T47D (cell line): ENCODE measurements at places on chromosomes 11 and 22.

DNA sequence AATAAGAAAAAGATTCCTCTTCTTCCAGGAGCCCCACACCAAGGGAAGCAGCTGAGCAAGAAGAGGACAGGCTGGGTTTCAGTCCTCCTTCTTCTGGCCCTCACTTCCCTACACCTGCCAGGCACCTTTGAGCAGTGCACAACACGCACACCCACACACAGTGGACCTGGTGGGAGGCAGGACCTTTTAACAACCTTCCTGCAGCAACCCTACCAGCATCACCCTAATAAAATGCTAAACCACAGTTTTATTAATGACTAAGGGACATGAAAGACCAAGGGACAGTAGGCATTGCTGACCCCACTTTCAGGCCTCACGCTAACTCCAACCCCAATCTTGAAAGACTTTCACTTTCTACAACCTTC, 12.2 kb downstream of the ARAP1 start:
- DNase-seq, result no peak

DNA sequence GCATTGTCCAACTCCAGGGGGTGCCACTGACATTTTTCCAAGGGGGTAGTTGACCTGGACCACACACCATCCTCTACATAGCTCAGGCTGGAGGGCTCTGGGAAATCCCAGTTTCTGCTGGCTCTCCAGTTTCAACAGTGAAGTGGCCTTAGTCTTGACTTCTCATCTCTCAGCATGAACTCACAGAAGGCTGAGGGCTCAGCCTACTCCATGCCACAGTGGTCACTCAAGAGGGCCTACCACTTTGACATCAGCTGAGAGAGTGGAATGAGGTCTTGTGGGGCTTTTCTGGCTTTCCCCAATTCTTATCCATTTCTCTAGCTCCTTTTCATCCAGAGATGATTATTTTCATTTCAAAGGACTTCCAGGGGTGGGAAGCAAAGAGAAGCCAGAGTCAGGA, 7.4 kb downstream of the HTR3A start:
- DNase-seq, result no peak

DNA sequence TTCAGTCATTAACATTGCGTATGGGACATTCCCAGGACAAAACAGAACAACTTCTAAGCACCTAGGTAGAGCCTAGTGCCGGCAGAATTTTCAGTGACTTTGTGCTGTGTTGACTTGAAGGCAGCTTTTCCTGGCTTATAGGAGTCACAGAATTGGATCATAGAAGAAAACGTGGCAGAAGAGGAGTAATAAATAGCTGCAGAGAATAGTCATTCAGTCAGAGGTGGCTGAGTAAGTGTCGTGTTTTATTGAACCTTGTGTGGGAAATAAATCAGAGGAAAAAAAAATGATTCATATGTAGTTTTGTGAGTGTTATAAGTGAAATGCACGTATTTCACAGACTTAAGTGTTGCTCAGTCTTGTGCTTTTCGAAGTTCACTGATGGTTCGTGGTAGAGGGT, 2.1 kb downstream of the BARX2 start:
- no peak for DNase-seq

DNA sequence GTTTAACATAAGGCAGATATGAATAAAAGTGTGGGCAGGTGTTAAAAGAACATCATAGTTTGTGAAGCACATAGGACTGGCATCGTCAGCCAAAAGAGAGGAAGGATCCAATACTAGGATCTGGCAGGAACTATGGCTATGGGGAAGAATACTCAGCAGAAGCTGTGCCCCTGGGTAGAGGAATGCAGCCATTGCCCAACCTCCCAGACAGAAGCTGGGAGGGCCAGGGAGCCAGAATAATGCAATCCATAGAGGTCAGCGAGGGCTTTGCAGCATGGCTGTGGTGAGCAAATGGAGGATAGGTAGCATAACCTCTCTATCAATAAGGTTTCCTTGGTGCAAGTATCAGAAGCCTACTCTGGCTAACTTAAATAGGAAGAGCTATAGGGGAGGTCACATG, 11.7 kb upstream of the CSTF3 start:
- DNase-seq, result no peak

DNA sequence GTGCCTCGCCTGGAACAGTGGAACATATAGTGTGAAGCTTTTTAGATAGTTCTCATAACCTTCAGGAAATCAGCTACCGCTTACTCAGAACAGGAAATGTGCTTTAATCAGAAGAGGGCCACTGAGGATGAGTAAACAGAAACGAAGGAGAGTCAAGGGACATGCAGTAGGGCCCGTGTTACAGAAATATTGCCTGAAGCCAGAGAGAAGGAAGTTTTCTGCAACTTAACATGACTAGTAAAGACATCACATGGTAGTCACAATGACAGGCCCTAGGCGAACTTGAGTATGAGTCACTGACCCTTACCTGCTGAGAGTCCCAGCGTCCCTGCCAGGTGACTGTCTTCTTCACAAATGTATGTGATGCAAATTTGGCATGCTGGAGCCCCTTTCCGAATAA, 39.4 kb downstream of the CARD18 start:
- no peak for DNase-seq

- DNase-seq, result peak; percentile 65
Observed at GRCh38 chr11:83521647-83522596, 235.8 kb upstream of the CCDC90B start.

DNA sequence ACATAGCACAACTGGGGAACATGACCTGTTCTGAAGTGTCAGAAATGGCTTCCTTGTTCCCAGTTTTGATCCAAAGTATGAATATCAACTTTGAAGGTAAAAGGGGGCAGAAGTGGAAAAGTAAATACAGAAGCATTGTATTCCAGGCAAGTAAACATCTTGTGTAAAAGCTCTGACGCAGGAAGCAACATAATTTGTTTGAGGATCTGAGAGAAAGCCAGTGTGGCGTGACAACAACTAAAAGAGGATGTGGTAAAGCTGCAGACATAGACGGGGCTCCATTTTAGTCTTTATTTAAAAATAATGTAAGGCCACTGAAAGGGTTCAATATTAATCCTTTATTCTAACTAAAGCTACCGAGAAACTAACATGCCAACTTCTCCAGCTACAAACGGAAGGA, 310.2 kb downstream of the DLG2 start:
- DNase-seq, result no peak
